ENCODE measurements at places on chromosomes 11 and 22. TPM values are rescaled to one million over a fixed set of nuclear protein-coding genes. Genes with fewer than 3 reads are reported as not detected.
A peak's percentile ranks its signal among the peaks of the same experiment; 100 is the strongest.

GRCh38 chr11:117473481-117474091 lies 145.9 kb downstream of the CEP164 start:
- no peak for DNase-seq

GRCh38 chr22:37208401-37209139 lies 3.7 kb downstream of the SSTR3 start:
- no peak for DNase-seq

DNA sequence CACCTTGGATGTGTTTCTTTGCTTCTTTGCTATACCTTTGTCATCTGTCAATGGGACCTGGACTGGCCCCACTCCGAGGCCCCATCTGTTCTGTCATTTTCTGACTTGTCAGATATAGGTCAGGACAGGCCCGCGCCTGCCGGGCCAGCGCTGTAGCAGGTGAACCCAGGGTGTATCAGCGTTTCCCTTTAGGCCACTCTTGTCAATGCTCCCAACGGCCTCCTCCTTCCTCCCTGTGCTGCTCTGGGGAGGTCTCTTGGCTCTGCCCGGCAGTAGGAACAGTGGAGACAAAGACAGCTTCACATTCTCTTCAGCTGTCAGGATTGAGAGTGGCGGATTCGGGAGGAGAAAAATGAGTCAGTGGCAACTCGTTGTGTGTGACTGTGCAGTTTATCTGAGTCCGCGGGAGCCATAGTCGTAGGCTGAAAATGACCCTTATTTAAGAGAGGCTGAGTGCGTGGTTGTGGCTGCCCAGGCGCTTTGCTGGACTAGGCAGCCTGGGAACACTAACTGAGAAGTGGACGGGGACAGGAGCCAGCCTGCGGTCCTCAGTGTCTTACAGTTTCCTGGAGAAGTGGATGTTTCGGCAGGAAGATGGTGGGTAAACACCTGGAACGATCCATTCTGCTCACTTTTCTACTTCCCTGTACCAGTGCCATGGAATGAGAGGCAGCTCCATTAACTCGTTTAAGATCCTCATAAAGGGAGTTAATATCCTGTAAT lies 102.3 kb downstream of the PRR5L start:
- no peak for DNase-seq

DNA sequence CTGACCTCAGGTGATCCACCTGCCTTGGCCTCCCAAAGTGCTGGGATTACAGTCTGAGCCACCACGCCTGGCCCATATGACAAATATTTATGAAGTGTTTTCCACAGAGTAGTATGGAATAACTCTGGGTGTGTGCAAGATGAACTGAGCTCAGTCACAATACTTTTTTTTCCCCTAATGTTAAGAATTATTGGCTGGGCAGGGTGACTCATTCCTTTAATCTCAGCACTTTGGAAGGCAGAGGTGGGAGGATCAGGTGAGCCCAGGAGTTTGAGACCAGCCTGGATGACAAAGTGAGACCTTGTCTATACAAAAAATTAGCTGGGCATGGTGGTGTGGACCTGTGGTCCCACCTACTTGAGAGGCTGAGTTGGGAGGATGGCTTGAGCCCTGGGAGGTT lies 6.4 kb downstream of the PTPRJ start:
- DNase-seq = peak; percentile 40

GRCh38 chr11:59899532-59899931 lies 20.9 kb downstream of the OOSP3 start:
- no peak for DNase-seq

DNA sequence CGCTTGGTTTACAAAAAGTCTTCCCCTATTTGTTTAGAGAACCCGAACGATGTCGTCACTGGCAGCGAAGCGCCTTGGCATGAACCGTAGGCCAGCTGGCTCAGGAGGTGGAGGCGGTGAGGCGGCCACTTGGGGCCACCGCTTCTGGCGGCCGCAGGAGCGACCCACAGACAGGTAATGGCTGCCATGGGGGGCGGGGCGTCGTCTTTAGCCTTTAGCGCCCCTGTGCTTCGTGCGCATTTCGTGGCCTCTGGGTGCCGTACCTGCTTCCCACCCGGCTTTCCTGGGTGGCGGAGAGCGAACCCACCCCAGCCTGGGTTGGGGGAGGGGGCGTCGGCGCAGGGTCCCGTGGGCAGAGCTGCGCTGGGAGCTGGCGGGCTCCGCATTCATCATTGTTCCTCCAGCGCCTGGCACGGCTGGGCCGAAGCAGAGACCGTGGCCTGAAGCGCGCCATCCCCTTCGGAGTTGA lies 469 bp upstream of the OSBP2 start:
- no peak for DNase-seq

DNA sequence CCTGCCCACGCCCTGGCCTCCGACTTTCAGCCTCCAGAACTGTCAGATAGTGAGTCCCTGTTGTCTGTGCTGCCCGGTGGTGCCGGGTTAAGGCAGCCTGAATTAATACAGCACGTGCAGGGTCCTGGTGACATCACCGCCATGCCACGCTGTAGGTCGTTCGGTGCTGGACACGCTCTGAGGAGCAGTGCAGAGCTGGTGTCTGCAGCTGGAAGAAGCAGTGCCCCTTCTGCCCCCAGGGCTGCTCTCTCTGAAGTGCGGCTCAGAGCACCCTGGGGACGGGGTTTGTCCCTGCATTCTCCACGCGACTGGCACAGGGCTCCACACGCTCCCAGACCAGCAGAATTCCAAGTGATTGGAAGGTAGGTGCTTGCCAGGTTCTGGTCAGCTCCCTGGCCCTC lies 831.5 kb downstream of the TBC1D22A start:
- DNase-seq = no peak

- no peak for DNase-seq
These were observed 59.9 kb downstream of the NXPE1 start for GRCh38 chr11:114499756-114500155.

The LRRC10B gene
- 1.0 TPM for total RNA-seq

DNA sequence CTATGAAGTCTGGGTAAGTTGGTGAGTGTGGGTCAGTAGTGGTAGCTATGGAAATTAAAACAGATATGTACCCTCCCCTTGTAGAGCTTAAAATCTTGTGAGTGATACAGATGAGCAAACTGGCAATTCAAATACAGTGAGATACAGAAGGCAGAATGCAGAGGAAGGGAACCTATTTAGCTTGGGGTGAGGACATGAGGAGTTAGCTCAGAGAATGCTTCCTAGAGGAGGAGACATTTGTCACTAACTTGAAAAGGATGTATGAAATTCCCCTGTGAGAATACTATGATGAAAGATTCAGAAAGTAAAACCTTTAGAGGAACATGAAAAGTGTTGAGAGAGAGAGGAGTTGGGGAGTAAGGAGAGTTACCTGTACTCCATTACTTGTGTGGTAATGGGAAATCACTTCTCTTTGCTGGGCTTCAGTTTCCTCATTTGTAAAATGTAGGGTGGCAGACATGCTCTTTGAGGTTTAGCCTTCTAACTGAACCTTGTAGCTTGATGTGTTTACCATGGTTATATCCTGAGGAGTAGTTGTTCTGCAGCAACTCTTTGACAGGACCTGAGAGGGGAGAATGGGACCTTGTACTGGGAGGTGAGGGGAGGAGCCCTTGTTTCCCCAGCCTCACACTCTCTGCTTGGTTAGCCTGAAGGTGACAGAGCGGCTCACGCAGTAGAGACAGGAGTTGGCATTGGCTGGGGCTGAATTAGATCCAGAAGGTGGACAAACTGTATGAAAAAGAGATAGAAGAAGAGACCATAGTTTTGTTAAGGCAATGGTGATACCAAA lies 17.9 kb downstream of the SWAP70 start:
- DNase-seq = peak; percentile 73

GRCh38 chr11:101288392-101288791 lies 158.8 kb upstream of the PGR start:
- DNase-seq = no peak

GRCh38 chr11:44659641-44660040 lies 67.1 kb upstream of the TSPAN18 start:
- DNase-seq = no peak

DNA sequence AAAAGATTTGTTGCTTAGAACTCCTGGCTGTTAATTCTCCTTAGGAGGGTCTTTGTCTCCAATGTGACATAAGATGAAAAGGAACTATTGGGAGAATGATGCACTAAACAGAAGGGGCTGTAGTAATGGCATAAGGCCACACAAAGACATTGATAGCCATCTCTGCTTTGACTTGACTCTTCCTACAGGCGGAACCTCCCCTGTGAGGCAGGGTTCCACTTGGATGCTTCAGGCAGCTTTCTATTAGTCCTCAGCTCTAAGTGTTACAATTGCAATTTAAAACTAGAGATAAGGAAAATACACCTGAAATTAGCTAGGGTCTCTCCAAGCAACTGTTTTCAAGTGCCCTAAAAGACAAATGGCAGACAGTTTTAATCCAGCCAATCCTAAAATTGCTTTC lies 391.6 kb upstream of the CCDC90B start:
- peak; percentile 73 for DNase-seq

GRCh38 chr22:47854251-47854650 lies 1091.8 kb downstream of the TBC1D22A start:
- DNase-seq = no peak

GRCh38 chr22:22023581-22024137 lies 41.1 kb upstream of the TOP3B start:
- DNase-seq = no peak

DNA sequence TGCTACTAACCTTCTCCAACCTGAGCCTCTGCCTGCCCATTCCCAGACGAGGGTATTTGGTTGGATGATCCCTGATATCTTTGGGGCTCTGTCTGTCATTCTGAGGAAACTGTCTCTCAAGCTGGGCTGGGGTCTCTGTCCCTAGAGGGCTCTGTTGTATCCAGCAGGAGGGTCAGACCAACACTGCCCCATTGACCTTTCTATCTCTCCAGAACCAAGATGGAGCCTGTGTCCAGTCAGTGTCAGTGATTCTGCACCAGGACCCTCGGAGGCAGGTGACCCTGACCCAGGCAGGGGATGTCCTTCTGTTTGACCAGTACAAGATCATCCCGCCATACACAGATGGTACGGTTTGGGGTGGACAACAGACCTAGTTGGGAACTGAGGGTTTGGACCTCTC lies 21.9 kb downstream of the OTOG start:
- no peak for DNase-seq

- no peak for DNase-seq
These were observed 15.3 kb upstream of the OR10V1 start for GRCh38 chr11:59728913-59729312.

GRCh38 chr11:45237711-45238315 lies 48.3 kb downstream of the SYT13 start:
- DNase-seq = no peak

DNA sequence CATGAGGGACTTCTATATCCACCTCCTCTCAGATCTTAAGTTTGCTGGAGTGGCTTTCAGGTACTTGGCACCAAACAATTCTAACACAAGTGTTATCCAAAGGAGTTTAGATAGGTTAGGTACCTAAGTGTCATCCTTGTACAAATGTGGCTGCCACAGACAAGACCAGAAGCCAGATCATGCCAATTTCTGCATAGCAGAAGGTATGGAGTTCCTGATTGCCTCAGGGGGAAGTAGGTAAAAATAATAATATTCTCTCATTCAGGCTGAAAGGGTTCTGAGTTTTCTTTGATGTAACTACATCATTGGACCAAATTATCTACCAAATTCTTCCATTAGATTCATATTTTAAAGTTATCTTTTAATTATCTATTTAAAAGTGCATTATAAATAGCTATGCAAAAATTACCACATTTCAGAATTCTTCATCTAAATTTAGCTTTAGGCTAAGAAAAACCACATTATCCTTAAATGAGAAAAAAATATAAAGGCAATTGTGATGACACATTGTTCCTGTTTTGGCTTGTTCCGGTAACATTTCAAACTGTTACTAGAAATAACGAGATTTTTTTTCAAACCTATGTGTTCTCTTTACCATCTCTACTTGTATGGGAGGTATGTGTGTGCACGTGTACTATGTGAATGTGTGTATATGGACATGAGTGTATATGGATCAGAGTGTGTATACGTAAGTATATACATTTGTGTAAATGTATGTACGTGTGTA lies 66.2 kb upstream of the POU2AF2 start:
- peak; percentile 80 for DNase-seq

The IRAG1 gene
- total RNA-seq = not detected

The CD3G gene
- total RNA-seq = 158 TPM

DNA sequence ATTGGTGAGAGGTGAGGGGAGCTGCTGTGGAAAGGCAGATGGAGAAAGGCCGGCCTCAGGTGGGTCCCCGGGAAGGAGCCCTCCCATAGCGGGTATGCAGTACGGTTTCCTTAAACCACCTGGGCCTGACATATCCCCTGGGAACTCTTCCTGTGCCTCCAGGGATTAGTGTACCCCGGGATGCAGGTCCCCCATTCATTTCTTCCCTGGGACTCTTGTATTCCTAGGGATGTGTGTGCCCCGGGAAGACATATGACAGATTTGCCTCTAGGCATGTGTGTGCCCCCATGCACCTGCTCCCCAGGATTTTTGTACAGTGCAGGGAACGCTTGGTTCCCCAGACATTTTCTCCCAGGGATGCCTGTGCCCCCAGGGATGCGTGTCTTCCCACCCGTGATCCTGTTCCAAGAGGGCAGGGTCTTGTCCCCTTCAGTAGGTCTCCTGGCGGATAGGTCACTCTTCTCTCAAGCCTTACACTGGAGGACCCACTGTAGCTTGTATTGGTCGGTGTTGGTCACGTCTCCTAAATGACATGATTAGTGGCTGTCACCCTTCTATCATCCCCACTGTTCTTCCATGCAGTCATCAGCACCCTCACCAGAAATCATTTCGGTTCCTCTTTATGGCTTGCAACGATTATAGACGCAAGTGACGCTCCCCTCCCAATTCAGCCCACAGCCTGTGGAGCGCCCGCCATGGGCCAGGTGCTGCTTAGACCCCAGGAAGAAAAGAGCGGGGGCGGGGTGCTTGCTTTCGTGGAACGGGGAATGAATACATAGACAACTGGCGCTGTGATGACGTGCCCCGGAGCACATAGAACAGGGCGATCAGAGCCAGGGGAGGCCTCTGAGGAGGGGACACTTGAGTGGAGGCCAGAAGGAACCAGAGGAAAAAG lies 1.3 kb downstream of the PARVB start:
- peak; percentile 89 for DNase-seq
